NCI-H524 treated with DMSO at 0.1 percent for 48 hours (cell line): ENCODE measurements at places on chromosomes 16 and 17.

- DNase-seq = no peak
These were observed 43.7 kb upstream of the HNF1B start for GRCh38 chr17:37788526-37788925.

- no peak for DNase-seq
These were observed 19.9 kb downstream of the TLE7 start for GRCh38 chr16:71421911-71422310.

- DNase-seq = no peak
These were observed 10.9 kb downstream of the TRAP1 start for GRCh38 chr16:3706253-3707012.

- DNase-seq = no peak
These were observed 12.7 kb downstream of the KRT12 start for GRCh38 chr17:40854175-40854814.

DNA sequence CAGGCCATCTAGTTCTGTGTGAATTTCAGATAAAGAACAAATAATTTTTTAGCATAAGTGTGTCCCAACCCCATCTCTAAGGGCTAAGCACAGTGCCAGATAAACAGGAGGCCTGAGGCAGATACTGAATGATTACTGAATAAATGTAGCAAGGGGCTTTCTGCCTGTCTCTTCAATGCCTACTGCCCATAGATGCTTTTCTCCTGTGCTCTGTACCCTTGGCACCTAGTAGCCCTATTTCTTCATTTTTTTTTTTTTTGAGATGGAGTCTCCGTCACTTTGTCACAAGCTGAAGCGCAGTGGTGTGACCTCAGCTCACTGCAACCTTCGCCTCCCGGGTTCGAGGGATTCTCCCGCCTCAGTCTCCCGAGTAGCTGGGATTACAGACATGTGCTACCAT, 25.3 kb downstream of the IGFBP4 start:
- DNase-seq = no peak

- no peak for DNase-seq
These were observed 6.0 kb downstream of the SREBF1 start for GRCh38 chr17:17830740-17831207.

DNA sequence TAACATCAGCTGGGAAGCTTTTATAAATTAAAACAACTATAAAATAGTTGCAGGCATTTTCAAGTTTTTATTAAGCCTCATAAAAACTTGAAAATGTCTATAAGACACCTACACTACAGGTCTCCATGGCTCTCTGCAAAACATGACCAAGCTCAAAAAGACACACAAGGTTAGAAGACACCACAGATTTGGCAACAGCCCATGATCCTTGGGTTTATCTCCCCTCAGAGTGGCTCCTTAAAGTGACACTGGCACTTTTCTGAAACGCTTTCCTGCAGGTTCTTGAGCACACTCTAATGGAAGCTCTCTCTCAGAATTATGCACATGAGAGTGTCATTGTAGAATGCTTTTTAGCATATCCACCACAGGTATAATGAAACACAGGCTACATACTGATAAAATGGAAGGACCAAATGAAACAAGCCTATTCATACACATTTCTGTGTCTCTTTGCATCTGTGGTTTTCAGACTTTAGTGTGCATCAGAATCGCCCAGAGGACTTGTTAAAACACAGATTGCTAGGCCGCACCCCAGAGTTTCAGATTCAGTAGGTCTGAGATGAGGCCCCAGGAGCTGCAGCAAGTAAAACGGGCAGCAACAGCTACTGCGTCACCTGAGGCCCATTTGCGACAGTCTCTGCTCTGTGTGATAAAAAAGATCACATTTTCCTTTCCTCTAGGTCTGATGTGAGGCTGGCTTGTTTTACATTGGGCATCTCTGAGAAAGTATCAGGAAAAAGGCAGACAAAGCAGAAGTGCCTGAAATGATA, 75.0 kb upstream of the WSB1 start:
- no peak for DNase-seq
